Karpas-422 (cell line): ENCODE measurements at places on chromosomes 7 and 10.
A peak's percentile ranks its signal among the peaks of the same experiment; 100 is the strongest.

DNA sequence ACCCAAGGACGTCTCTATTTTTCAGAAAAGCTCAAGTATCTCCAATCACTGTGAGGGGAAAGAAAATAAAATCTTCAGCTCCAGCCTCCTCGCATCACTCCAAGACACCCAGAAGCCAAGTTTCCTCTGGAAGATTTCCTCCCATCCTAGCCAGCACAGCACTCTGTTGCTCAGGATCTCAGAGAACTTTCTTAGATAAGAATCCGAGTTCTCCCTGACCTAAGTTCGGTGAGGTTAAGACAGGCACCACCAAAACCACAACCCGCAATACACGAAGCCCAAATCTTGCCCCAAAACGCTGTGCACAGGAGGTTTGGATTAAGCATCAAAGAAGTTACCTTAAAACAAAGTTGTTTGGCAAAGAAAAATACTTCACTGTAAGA is 4.2 kb downstream of the FAM53B start:
- no peak for DNase-seq

- no peak for DNase-seq
Measured at GRCh38 chr7:82704121-82704520, 260.5 kb upstream of the CACNA2D1 start.

GRCh38 chr7:191105-191980 is 1.0 kb upstream of the FAM20C start:
- no peak for DNase-seq

- DNase-seq: no peak
Measured at GRCh38 chr10:110643653-110644597, at the start of gene RBM20. TSS of gene RBM20 (plus strand) at chr10:110644336. CDS start at chr10:110644455, 119 bp downstream.

- DNase-seq: no peak
Measured at GRCh38 chr7:107023522-107024151, 20.9 kb upstream of the PRKAR2B start.

GRCh38 chr7:127901895-127902703 is 129.1 kb downstream of the LRRC4 start:
- DNase-seq: peak; percentile 56

GRCh38 chr10:4022473-4022872 is 237.5 kb upstream of the KLF6 start:
- DNase-seq: no peak

GRCh38 chr7:143130541-143130940 is 1.3 kb upstream of the PIP start:
- DNase-seq: no peak

DNA sequence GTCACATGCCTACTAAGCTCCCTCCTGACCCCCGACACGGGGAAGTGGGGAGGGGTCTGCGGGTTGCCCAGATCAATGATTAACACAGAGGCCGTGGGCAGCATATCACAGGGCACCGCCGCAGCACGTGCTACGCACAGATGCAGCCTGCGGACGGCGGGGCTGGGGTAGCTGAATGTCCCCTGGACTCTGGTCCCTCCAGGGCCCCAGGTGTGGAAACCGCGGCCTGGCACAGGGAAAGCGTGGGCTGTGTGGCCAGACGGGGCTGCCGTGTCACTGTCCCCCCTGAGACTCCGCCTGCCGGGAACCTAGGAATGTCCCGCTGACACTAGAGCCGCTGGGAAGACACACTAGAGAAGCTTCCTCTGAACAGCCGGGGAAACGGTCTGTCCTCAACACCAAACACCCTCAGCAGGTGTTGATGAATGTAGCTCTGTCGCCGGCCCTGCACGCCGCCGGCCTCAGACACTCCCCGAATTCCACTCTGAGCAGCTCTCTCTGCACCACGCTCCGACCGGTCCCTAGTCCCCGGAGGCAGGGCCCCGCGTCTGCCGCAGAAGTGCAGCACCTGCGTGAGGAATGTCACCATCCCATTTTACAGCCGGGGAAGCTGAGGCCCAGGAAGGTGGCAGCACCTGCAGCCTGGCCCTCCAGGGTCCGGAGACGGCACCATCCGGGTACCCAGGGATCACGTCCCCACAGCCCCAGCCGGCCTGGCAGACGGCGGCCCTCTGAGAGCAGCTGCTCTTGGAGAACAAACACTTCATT is 33.4 kb upstream of the PDGFA start:
- no peak for DNase-seq

GRCh38 chr10:4186849-4187540 is 402.0 kb upstream of the KLF6 start:
- no peak for DNase-seq

DNA sequence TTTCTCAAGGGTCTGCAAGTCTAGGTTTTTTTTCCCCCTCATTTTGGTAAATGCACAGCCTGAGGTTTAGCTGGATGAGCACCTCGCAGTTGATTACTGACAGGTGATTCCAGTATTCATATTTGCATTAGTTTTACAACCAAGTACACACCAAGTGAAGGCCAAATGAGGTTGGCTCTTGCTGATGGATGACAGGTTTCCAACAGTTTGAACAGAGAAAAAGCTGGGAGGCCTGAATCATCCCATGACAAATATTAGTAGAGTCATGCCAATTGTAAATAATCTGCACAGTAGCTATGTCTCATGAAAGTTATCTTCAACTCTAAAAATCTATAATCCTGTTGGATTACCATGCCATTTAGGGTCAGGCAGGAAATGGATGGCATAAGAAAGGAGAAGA is 399.8 kb downstream of the HTR7 start:
- no peak for DNase-seq

GRCh38 chr10:95795602-95796001 is 39.6 kb downstream of the ENTPD1 start:
- no peak for DNase-seq

DNA sequence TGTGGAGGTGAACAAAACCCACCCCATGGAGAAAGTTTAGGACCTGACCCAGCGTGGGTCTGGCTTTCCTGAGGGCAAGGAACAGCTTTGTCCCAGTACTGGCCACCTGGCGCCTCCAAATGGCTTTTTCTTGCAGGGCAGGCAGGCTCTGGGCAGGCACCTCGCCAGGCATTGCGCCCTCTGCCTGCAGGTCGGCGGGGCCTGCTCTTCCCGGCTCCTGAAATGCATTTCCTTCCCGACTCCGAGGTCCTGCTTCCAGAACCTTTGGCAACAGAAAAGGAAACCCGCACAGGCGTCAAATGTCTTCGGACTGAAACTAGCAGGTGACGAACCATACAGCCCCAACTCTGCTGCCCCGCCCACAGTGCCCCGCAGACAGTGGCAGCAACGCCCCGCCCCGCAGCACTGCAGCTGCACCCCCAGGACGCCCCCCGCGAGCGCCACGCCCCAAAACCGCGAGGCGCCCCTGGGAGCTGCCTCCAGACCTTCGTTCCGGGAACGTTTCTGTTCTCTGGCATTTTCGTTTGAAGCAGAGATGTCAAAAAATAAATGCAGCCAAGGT is 65.5 kb downstream of the C10orf143 start:
- DNase-seq: no peak

DNA sequence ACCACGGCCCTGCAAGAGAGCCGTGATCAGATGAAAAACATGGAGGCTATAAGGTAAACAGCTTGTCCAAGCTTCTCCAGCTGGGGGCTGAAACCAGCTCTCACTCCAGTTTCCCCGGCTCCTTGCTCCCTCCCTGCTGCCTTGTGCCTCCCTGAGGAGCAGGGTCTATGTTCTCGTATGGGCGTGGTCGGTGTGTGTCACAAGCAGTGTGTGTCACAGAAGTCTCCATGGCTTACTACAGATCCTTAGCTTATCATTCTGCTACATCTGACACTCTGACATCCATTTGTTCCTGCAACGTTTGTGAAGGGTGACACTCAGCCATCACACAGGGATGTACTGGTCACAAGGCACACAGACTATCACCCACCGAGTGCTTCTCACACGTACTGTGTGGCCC is 54.6 kb downstream of the CSGALNACT2 start:
- no peak for DNase-seq

- DNase-seq: no peak
Measured at GRCh38 chr7:46859963-46860475, 721.9 kb downstream of the TNS3 start.

- peak; percentile 75 for DNase-seq
Measured at GRCh38 chr10:61140765-61141392, 196.9 kb upstream of the RHOBTB1 start.

GRCh38 chr10:101816376-101816775 is 1.9 kb downstream of the OGA start:
- no peak for DNase-seq

DNA sequence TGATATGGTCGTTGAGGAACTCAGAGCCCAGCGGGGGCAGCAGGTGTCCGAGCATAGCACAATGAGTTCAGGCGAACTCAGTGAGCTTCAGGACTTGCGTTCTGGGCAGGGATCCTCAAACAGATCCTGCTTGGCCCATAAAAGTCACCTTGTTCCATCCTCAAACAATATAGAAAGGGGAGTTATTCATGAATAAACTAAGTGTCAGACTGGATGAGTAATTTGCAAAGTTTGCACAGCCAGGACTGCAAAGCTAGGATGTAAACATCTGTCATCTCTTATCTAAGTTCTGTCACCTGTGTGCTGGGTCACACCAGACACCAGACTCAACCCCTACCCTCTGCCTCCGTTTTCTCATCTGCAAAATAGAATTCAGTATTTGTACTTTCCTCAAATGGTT is 58.0 kb upstream of the PFKP start:
- DNase-seq: no peak

DNA sequence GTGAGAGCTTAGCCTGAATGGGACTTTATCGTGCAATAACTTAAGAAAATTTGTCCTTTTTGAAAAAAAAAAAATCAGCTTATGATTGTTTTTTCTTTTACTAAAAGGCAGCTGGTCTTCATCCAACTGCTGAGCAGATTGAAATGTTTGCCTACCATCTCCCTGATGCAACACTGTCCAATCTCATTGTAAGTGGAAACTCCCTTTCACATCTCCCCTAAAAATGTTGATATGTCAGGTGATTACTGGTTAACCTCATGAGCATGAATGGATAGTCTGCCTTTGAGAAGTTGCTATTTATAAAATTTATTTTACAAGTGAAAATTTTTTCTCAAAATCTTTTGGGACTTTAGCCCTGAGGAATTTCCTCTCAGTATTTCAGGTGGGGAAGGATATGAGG is 17.8 kb upstream of the HKDC1 start:
- no peak for DNase-seq

- no peak for DNase-seq
Measured at GRCh38 chr7:14305233-14305866, 315.9 kb upstream of the ETV1 start.

- no peak for DNase-seq
Measured at GRCh38 chr7:100785878-100786277, 41.4 kb downstream of the EPHB4 start.

DNA sequence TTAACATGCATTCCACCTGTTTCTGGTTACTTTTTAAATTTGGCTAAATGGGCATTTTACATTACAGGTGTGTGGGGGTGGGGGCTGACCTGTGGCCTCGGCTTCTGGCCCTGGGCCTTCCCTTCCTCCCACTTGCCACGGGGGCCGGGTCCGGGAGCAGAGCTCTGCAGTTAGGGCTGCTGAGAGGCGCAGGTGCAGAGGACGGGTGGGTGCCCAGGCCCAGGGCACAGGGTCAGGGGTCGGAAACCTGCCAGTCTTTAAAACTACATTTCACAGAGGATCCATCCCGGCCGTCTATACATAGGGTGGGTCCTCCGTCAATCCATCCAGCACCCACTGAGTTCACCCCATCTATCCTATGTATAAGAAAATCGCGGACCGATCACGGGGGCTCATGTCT is 106.5 kb upstream of the INSIG1 start:
- no peak for DNase-seq

GRCh38 chr10:62647375-62648092 is 157.0 kb upstream of the ADO start:
- DNase-seq: no peak

GRCh38 chr10:109956454-109957091 is 33.3 kb upstream of the XPNPEP1 start:
- DNase-seq: peak; percentile 87

GRCh38 chr10:58575491-58575890 is 62.8 kb downstream of the BICC1 start:
- no peak for DNase-seq

- DNase-seq: no peak
Measured at GRCh38 chr10:21687266-21688008, 153.4 kb downstream of the MLLT10 start.

- DNase-seq: no peak
Measured at GRCh38 chr7:109322833-109323232, 753.2 kb downstream of the DNAJB9 start.

GRCh38 chr7:77542409-77542808 is 5.3 kb downstream of the PTPN12 start:
- DNase-seq: no peak

DNA sequence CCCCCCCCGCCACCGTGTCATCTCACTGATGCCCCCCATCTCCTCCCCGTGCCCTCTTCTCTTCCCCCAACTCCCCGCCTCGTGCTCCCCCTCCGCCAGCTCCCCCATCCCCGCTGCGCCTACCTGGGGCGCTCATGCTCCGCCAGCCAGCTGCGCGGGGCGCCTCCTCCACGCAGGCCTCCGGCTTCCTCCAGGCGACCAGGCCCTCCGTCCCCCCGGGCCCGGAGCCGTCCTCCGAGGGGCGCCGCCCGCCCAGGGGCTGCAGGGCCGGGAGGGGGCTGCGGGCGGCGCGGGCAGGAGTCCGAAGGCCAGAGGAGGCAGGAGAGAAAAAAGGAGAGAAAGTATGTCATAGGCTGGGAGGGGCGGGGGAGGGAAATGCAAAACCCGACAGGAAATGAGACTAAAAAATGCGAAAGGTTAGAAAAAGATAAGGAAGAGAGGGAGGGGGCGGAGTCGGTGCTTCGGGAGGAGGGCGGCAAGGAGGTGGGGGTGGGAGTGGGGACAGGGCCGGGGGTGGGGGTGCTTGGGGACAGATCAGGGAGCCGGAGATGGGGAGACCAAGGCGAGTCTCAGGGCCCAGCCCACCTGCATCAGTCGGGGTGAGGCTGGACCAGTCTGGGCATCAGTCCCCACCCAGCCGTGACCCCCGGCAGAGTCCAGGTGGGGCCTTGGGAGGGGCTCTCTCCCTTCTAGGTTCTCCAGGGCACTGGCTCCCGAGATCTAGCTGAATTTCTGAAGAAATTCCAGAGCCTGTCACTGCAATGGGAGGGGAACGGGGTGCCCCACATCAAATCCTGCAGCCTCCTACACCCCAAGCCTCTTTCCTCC is at the start of gene CARD11:
CARD11 (minus strand) TSS at position 324 of the 828 bp plus-strand sequence. CDS start 85,361 bp downstream, outside the sequence.
- peak; percentile 87 for DNase-seq

GRCh38 chr10:62442006-62442405 is 67.8 kb downstream of the ZNF365 start:
- DNase-seq: no peak

GRCh38 chr10:5890452-5890915 is 441 bp downstream of the FBH1 start:
- DNase-seq: peak; percentile 70

DNA sequence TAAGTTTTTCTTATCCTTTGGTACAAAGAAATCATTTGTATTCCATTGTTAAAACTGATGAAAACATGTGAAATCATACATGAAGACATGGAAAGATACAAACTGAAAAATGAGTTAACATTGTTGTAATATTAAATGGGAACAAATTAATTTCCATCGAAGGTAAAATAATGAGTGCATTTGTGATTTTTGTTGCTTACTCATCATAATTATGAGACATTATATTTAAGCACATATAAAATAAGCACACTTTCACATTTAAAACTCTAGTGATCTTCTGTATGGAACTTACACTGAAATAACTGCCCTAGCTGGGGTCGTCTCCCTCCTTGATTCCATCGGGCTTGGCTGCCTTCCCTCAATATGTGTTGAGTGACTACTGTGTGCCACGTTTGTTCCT is 204.2 kb upstream of the PRPS1L1 start:
- DNase-seq: no peak
